ENCODE measurements at places on chromosomes 2 and 18.

DNA sequence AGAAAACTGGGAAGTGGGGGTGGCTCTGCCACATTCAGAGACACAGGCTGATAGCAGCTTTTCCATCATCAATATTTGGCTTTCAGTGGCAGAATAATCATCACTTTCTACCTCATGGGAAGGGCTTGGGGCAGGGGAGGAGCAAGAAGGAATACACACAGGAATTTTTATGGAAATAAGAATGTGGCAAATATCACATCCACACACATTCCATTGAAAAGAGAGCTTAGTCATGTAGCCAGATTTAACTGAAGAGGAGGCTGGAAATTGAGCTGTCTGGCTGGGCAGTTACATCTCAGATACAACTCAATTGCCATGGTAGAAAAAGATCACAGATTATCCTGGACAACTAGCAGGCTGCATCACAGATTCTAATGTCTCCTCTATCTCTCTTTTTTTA is 1474.0 kb upstream of the ACVR2A start:
- no peak for DNase-seq

GRCh38 chr18:9868857-9869714 is 16.7 kb upstream of the TXNDC2 start:
- no peak for DNase-seq

DNA sequence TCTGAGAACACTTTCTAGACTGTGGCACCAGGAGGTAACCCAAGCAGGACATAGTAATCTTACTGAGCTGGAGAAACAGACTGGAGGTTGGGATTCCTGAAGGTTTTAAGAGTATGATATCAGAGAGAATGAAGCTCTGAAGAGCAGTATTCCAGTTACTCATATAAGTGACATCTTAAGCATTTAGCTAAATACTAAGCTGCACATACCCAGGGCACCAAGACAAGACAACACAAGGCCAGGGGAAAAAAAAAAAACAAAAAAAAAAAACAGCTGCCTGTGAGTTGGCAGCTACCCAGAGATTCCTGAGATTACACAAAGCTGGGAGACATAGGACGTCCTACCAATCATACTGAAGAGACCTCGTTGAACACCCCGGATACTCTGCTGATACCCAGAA is 175.8 kb downstream of the SRBD1 start:
- no peak for DNase-seq

DNA sequence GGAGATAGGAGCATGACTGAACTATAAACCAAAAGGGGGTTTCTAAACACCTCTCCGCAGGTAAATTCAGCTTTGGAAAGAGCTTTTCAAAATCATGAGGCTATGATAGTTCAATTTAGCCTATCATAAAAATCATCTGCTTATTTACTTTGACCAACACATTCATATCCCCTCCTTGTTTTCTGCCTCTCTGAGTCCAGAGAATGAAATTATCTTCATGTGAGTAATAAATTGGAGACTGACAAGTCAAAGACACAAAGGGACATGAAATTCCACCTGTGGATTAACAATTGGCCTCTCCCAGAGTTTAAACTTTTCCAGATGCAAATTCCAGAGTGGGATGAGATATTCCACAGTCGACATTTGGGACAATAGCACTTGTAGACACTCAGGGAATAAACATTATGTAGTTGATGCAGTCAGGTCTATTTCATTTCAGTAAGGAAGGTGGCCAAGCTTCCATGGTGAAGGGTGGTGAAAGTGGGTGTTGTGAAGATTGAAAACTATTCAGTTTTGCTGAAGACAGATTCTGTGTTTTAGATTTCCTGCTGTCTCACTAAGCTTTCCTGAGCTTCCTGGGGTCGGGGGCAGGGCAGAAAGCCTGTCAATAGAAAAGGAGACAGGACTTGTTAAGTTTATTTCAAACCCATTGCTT is 84.7 kb downstream of the CDC42EP3 start:
- DNase-seq, result no peak

GRCh38 chr2:42979416-42979869 is 187.1 kb upstream of the HAAO start:
- DNase-seq, result no peak

DNA sequence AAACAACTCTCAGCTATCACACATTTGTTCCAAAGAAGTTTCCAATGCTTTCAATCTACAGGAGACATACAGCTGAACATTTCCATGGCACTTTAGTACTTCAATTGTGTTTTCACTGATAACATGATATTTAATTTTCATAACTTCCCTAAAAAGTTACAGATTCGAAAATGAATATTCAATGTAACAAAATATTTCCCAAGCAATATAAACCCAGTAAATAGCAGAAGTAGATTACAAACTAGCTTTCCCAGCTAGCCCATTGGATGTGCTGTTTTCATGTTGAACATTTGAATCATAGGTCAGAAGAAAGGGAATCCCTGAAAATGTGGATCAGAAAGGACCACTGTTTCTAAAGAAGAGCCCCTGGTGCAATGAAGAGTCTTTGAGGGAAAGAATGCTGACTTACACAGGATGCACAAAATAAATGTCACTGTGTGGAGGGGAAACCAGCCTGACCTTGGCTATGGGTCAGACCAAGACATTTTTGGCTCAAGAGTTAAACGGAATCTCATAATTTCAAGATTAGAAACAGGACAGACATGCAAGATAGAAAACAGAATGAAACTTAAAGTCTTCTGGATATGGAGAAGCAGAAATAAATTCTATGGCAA is 22.5 kb downstream of the CYTIP start:
- no peak for DNase-seq

DNA sequence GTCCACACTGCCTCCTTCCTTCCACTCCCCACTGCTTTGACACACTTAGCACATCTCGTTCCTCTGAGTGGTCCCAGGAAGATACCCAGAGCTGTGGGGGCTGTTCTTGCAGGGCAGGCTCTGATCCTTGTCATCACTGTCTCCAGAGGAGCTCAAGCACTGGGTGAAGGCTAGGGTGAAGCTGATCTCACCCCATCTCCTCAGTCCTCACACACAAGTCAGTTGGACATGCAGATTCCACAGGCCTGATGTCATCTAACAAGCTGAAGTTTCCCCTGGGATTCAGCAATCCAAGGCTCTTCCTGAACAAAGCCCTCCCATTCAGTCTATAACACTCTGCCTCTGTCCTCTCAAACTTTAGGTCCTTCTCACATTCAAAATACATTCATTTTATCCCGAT is 90.6 kb upstream of the RAB6C start:
- DNase-seq, result no peak

GRCh38 chr18:34923911-34924310 is 117.3 kb upstream of the MAPRE2 start:
- no peak for DNase-seq

DNA sequence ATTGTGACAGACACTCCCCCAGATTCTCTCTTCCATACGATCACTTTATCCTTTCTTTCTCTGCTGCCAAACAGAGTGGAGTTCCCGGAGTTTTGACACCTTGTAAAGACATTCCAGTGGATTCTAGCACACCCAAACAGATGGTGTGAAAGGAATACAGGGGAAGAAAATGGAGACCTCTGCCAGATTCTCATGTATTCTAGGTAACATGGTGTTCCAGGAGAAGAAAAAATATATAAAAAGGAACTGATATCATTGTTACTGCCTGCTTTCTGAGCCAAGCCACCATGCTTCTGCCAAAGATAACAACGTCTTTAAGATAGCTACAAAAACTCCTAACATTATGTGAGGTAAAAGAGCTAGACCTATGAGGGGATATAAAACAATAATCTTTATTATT is 136.5 kb downstream of the TXNL1 start:
- DNase-seq, result no peak

GRCh38 chr18:4808891-4809290 is 353.8 kb upstream of the DLGAP1 start:
- no peak for DNase-seq

DNA sequence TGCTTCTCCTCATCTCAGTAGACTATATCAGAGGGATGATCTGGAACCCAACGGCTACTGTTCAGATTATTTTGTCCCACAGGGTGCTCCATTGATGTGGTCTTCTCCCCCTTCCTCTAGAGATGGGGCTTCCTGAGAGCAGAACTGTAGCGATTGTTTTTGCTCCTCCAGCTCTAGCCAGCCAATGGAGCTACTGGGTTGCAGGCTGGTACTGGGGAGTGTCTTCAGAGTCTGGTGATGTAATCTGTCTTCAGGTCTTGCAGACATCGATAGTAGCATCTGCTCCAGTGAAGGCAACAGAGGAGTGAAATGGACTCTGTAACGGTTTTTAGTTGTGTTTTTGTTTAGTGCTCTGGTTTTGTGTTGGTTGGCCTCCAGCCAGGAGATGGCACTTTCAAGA is 621.9 kb downstream of the RNF144A start:
- no peak for DNase-seq

- no peak for DNase-seq
Measured at GRCh38 chr18:3726238-3726951, 276.4 kb downstream of the TGIF1 start.

- DNase-seq, result no peak
Measured at GRCh38 chr2:162243715-162244114, 470 bp upstream of the FAP start.

DNA sequence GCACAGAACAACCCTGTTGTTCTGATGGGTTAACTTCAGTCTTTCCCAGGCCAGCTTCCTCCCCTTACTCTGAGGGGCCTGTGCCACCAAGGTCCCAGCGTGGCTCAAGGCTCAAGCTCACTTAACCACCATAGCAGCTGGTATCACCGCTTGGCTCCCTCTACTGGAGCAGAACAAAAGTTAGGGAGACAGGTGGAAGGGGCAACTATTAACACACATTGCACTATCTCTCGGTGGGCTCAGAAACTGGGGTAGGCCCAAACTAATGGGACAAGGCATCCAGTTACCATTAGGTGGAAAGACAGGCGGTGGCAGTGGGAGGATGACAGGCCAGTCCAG is 88.7 kb upstream of the ATL2 start:
- no peak for DNase-seq

DNA sequence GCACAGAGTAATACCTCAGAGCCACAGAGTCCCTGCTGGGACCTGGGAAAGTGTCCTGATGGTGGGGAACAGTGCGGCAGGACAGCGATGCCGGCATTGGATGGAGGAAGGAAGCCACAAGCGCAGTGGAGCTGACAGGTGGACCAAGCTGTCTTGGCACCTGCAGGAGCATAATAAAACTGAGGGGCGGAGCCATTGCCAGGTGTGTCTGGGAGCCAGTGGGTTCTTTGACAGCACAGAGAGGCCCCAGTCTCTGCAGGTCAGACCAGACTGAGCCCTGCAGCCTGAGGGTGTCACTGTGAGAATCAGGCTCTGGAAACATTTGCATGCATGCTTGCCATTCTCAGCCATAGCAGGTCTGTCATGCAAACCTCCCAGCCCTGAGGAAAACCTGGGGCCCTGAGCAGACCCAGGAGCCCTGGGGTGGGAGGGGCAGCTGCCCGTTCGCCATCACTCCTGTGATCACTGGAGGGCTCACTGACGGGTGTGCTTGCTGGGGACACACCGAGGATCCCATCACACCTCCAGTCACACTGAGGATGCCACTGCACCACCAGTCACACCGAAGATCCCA is 210.5 kb upstream of the HDAC4 start:
- no peak for DNase-seq

DNA sequence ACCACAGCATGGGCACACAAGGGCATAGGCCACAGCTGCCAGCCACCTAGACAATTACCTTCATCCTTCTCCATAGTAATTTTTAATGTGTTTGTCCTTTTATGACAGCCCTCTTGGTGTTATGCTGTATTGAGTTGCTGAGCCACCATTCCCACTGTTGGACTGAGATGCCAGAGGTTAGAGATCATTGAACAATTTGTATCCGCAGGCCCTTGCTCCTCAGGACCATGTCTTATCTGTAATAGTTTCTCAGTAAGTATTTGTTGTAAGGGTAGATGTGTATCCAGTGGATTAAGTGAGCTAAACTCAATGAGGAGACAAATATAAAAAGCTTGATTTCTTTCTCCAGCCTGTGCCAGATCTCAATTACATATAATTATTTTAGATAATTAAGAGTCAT is 832.8 kb upstream of the ID2 start:
- DNase-seq, result no peak

GRCh38 chr18:49178736-49179135 is 228.0 kb upstream of the SMAD7 start:
- DNase-seq, result peak; percentile 3

DNA sequence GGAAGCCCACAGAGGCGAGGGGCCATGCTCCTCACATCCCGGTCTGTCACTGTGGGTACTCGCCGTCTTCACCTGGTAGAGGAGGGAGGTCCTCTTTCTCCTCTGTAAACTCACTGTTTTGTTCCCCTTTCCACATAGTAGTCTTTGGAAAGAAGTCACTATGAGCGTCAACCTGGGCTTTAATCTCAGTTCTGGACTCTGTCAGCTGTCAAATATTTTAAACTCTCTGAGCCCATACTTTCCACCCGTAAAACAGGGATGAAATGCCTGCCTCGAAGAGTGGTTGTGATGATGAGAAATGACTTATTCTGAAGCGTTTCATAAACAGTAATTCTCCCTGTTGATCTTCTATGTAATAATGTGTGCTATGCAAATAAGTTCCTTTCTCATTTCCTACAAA is 547.1 kb upstream of the SOX11 start:
- DNase-seq, result no peak

GRCh38 chr2:190530248-190530900 is 4.1 kb downstream of the NEMP2 start:
- no peak for DNase-seq

DNA sequence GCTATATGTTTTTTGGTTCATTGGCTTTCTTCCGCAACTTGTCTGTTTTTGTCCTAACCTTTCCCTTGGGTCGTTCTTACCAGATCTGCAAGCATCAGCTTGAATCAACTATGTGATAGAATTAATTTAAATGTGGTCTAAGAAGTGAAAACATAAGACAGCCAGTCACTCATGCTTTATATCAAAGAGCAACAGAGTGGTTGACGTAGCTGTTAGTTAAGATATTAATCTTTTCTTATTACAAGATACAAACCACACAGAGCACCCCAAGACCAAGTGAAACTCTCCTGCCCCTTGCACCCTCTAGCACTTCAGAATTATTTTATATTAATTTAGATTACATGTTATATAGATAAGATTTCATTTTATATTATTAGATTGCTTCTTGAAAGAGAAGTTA is 15.2 kb downstream of the IL18RAP start:
- DNase-seq, result no peak

GRCh38 chr2:45172760-45173392 is 163.6 kb upstream of the SIX2 start:
- no peak for DNase-seq

DNA sequence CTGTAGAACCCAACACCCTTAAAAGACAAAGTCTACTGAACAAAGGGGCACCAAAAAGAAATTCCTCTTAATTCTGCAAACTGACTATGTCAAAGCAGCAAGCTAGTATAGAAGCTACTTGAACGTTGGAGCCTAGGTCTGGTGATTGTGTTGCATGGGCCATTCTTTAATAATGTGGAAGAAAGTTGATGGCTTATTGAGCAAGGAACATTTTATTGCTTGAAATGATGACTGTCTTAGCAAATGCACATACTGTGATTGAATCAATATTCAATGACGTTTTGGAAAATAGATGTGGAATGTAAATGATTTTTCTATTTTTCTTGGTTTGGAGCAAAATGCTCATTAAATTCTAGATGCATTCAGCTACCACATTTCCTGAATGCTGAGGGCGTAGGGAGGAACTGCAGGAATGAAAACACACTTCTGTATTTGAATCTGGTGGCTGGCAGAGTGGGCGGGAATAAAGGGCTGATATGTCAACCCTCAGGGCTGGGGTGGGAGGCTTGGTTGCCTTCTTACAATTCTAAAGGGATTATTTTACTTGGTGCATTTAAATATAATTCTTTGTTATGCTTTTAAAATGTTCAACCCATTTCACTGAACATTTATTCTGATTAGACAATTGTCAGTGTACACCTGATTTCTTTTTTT is 26.5 kb downstream of the MYO3B start:
- no peak for DNase-seq

- DNase-seq, result no peak
Measured at GRCh38 chr2:64812285-64812684, 158.6 kb upstream of the SERTAD2 start.

- no peak for DNase-seq
Measured at GRCh38 chr2:15195813-15196212, 365.3 kb downstream of the NBAS start.

Data from effector CD4-positive, alpha-beta T cell (primary cell).